Type B pancreatic cell (in vitro differentiated cells): ENCODE measurements at places on chromosomes 13 and 19.

- DNase-seq = no peak
These were observed 10.0 kb downstream of the C3 start for GRCh38 chr19:6710273-6711077.

- no peak for DNase-seq
These were observed 123.8 kb upstream of the PCDH9 start for GRCh38 chr13:67353941-67354340.

DNA sequence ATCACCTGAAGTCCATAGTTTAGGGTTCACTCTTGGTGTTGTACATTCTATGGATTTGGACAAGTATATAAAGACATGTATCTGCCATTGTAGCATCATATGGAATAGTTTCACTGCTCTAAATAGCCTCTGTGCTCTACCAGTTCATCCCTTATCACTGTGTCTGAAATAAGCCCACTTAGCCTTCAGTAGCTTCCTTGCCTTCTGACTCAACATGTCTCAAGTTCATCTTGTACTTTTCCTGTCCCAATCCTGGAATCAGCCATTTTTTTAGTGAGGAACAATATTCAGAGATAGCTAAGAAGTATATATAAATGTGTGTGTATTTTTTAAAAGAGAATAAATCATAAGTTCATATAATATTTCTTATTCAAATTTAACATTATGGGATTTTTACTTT, 79.2 kb downstream of the DHRS12 start:
- DNase-seq = no peak

- no peak for DNase-seq
These were observed 1.9 kb upstream of the SIGLEC5 start for GRCh38 chr19:51632126-51632525.
